ENCODE measurements at places on chromosomes 4 and X. TPM values are rescaled to one million over a fixed set of nuclear protein-coding genes. Genes with fewer than 3 reads are reported as not detected.

The DUX4 gene
- total RNA-seq: not detected

The CCNQ gene
- 19.7 TPM for total RNA-seq

The SLC25A4 gene
- 6.1 TPM for total RNA-seq

The NPY2R gene
- total RNA-seq: not detected

The ZCCHC18 gene
- total RNA-seq: 8.8 TPM

The TRO gene
- 3.6 TPM for total RNA-seq

The CSN1S1 gene
- not detected for total RNA-seq

The ODAPH gene
- total RNA-seq: 0.31 TPM

The SLC9B1 gene
- total RNA-seq: 2.5 TPM

The DCLK2 gene
- not detected for total RNA-seq

The CAPN6 gene
- total RNA-seq: not detected

The SLC16A2 gene
- 0.11 TPM for total RNA-seq

The VCX2 gene
- total RNA-seq: not detected

The GIMD1 gene
- not detected for total RNA-seq

The CITED1 gene
- total RNA-seq: 0.40 TPM

The MPP1 gene
- total RNA-seq: 64.9 TPM

The S100G gene
- not detected for total RNA-seq

The PITX2 gene
- not detected for total RNA-seq

The MXRA5 gene
- total RNA-seq: not detected

The ADRA2C gene
- not detected for total RNA-seq

The MAPK10 gene
- not detected for total RNA-seq

The AMBN gene
- total RNA-seq: not detected

The TLR1 gene
- 17.2 TPM for total RNA-seq

The CACNA1F gene
- total RNA-seq: 1.7 TPM

The RADX gene
- total RNA-seq: 10.4 TPM

The DRP2 gene
- total RNA-seq: 0.91 TPM

The CTAG1B gene
- not detected for total RNA-seq

The HEPH gene
- not detected for total RNA-seq

The SSX3 gene
- not detected for total RNA-seq

The DMRTC1 gene
- total RNA-seq: 0.28 TPM

The ZBTB49 gene
- total RNA-seq: 9.7 TPM

The FAM114A1 gene
- 0.34 TPM for total RNA-seq

The HDX gene
- total RNA-seq: 1.4 TPM

The LUZP4 gene
- total RNA-seq: not detected

The SMIM10L2A gene
- total RNA-seq: 1.8 TPM

The CCNB3 gene
- total RNA-seq: 1.2 TPM

The GAGE12J gene
- not detected for total RNA-seq

The CXCL11 gene
- total RNA-seq: not detected

The USP17L19 gene
- not detected for total RNA-seq

Data from activated naive CD8-positive, alpha-beta T cell treated with anti-CD3 and anti-CD28 coated beads, Interleukin-2, amount 10 ng/mL, durations not matched to agents 7 days and 5 days (primary cell).